Daoy (cell line): ENCODE measurements at places on chromosomes 6 and 20. TPM values are rescaled to one million over a fixed set of nuclear protein-coding genes. Genes with fewer than 3 reads are reported as not detected.

GRCh38 chr6:134555672-134556071 lies 237.8 kb upstream of the SGK1 start:
- DNase-seq, result no peak

- no peak for DNase-seq
These were observed 72.0 kb downstream of the TTLL2 start for GRCh38 chr6:167396659-167397490.

GRCh38 chr20:47278907-47279348 lies 77.6 kb downstream of the ZMYND8 start:
- peak; percentile 32 for DNase-seq

SLC35F1 gene
- 0.17 and 0.77 TPM in 2 replicates for total RNA-seq

GRCh38 chr6:2658788-2659187 lies 91.9 kb downstream of the MYLK4 start:
- peak; percentile 30 for DNase-seq

NR2E1 gene
- total RNA-seq, result 1.6 and 2.1 TPM in 2 replicates

DNA sequence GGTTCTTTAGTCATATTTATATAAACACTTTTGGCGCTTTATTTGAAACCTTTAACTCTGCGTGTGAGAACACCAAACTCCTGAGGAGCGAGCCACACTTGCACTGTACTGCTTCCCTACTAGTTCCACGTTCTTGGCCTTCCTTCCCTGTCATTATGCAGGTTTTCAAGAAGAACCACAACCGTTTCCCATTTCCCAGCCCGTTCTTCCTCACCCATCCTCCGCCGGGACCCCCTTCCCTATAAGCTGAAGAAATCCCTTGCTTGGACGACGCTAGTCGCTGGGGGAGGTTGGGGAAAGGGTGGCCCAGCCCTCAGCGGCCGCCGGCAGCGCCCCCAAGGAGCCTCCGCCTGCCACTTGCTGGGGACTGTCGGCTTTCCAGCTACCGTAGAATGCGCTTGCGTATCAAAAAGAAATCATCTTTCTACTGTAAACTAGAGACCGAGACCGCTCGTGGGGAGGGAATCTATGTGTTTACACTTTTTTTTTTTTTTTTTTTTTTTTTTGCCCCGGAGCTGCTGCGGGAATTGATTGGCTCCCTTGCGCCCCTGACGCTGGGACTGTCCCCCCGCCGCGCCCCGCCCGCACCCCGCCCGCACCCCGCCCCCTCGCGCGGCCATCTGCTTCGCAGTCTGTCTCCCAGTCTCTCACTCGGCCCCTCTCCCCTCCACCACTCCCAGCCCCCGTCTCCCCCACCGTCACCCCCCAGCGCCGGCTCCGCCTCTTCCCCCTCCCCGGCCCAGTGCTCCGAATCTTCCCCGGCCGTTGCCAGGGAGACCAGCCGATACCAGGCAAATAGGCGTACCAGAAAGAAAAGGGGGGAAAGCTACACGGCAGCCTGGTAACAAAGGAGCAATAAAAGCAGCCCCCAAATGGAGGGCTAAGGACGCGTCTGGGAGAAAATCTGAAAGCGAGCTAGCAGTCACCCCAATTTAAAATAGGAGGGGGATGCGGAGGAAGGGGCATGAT lies 2.3 kb upstream of the MARCKS start:
- DNase-seq, result peak; percentile 91

FOXF2 gene
- total RNA-seq, result 1.6 and 2.7 TPM in 2 replicates

DEFB132 gene
- not detected in 2 replicates for total RNA-seq

GRCh38 chr6:25927178-25927577 lies 3.3 kb downstream of the SLC17A2 start:
- DNase-seq, result no peak

- DNase-seq, result no peak
These were observed 407.1 kb upstream of the MARCKS start for GRCh38 chr6:113450061-113450465.

- DNase-seq, result peak; percentile 45
These were observed 8.0 kb downstream of the SLC17A3 start for GRCh38 chr6:25866011-25866410.

DNA sequence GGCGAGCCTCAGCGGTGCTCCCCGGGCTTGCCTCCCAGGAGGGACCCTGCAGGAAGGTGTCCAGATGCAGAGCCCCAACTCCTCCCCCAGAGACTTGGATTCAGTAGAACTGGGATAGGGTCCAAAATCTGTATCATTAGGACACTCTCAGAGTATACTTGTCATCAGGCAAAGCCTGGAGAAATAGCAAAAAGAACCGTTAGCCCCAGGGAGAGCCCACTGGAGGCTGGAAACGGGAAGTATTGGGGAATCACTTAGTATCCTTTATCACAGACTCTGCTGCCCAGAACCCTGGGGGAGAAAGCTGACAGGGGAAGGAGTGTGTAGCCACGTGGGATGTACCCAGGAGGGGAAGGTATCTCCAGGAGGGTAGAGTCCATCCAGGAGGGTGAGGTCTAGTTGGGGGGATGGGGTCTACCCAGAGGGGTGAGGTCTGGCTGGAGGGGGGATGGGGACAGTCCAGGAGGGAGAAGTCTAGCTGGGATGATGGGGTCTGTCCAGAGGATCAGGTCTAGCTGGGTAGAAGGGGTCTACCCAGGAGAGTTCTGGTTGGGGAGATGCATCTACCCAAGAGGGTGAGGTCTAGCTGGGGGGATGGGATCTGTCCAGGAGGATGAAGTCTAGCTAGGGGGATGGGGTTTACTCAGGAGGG lies 107.2 kb downstream of the LY86 start:
- DNase-seq, result no peak

DNA sequence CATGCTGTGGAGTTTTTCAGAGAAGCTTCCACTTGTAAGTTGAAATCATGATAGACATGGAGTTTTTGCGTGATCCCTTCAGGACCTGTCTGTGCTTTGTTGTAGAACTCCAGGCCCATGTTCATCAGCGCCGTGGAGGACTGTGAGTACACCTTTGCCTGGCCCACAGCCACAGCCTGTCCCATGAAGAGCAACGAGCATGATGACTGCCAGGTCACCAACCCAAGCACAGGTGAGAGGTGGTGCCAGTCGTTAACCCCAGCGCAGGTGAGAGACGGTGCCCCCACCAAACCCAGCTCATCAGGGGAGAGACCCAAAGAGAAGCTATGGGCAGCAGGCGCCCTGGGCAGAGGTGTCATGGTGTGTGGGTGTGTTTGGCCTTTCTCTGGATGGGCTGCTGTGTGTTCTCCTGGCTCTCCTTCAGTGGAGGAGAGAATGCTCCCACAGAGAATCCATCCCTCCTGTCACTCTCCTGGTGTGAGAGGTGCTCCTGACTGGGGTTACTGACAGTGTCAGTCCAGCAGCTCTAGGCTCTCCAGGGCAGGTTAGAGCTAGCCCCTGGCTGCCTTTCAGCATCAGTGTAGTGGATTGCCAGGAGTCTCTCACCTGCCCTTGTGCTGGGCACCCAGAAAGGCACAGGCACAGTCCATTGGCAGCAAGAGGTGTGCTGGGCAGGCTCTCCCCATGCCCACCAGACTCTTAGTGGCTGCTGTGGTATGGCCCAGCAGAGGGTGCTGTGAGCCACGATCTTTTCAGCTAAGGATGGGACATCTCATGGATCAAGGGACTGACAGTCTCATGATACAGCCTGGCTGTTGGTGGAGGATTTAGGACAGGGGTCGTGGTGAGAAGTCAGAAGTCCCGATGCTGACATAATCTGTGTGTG lies 49.6 kb upstream of the SLC22A1 start:
- DNase-seq, result no peak

TBXT gene
- total RNA-seq, result 0.57 TPM in 1 of 2 replicates, not detected in the other

SLC4A11 gene
- 0.34 and 0.57 TPM in 2 replicates for total RNA-seq

ATP6V1G2 gene
- total RNA-seq, result 1.5 TPM in 1 of 2 replicates, not detected in the other

GUCA1A gene
- not detected in 2 replicates for total RNA-seq

GRCh38 chr20:49380337-49380780 lies 102.1 kb downstream of the KCNB1 start:
- no peak for DNase-seq

GRCh38 chr20:53800883-53801604 lies 207.4 kb upstream of the ZNF217 start:
- no peak for DNase-seq

DNA sequence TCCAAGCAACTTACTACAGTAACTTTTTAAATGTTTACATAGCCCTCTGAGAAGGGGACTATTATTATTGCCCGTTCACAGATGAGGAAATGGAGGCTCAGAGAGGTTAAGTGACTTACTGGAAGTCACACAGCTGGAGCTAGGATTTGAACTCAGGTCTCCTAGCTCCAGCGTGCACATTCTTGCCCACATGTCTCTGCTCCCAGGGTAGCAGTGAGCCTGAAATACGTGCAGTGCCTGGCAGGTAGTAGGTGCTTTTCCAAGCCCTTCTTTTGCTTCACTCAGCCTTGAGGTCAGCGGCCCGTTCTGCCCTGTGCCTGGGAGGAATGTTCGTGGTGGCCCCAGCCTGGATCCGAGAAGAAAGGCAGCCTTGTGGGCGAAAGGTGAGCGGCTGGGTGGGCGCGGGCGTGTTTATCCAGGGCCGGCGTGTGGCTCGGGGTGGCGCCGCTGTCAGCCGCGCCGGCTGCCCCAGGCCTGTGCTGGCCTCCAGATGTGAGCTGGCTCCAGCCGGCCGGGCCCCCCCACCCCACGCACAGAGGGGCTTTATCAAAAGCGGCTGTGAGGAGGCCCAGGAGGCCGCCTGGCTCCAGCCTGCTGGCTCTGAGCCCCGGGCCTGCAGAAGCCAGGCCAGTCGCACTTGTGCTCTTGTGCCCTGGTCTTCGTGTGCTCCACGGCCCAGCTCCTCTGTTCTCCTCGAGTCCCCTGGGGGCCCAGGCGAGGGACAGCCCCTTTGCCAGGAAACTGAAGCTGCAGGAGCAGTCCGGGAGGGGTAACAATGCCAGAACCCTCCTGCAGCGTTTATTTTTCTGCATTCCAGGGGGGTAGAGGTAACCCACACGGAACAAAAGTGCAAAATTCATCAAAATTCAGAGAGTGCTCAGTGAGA lies 58.1 kb downstream of the UBE2V1 start:
- peak; percentile 82 for DNase-seq

SNAP25 gene
- 0.09 and 0.80 TPM in 2 replicates for total RNA-seq

GRCh38 chr6:135379647-135380046 lies 117.9 kb downstream of the AHI1 start:
- DNase-seq, result no peak

GRCh38 chr6:107653183-107653580 lies 163.3 kb downstream of the SOBP start:
- DNase-seq, result no peak

DNA sequence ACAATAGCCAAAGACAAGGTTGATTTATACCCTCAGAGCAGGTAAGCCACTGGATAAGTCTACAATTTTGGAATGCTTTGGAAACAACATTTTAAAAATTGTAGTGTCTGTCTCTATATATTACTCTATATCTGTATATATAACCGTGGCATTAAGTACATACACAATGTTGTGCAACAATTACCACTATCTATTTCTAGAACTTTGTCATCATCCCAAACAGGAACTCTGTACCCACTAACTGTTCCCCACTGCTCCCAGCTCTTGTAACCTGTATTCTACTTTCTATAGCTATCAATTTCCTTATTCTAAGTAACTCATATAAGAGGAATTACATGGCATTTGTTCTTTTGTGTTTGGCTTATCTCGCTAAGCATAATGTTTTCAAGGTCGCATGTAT lies 78.2 kb upstream of the ASCC3 start:
- DNase-seq, result no peak

DNA sequence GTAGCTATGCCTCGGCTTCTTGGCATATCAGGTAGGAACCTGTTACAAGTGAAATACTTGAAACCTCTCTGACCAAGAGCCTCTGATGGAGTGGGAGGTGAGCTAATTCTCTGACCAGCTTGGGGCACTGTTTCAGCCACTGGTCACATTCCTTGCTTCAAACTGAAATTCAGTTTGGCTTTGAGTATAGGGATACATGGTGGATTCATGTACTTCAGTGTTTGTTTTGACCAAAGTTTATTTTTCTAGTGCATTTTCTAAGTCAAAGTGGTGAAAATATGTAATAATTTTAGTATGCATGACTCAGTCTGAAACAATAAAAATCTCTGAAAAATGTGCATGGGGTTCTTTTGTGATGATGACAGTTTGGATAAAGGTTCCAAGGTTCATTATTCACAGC lies 18.6 kb downstream of the TTPAL start:
- DNase-seq, result no peak

CALHM6 gene
- 6.0 and 11.7 TPM in 2 replicates for total RNA-seq

GRCh38 chr6:1625794-1626435 lies 16.2 kb downstream of the FOXC1 start:
- DNase-seq, result no peak

DNA sequence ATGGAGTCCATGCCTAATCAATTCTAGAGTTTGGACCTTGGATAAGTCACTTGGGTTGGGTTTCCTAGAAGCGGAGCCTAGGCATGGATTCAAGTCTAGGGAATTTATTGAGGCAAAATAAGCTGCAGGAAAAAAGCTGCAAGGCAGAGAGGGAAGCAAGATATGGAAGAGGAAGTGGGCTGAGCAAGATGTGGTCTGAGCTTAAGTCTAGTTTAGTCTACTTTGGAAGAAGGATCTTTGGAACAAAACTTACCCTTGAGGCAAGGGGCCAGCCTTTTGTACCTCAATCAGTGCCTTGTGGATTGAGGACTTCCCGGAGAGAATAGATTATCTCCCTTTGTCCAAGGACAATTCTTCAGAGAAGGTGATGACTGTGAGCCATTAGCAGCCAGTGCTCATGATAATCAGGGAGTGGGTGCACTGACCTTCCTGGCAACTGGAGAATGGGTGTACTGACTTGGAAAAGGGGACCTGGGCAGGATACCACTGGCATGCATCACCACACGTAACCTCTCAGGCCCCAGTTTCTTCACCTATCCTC lies 10.9 kb downstream of the ZSCAN9 start:
- DNase-seq, result no peak

GRCh38 chr6:86016567-86016966 lies 373.9 kb upstream of the SYNCRIP start:
- no peak for DNase-seq

- DNase-seq, result no peak
These were observed 431.4 kb upstream of the RUNX2 start for GRCh38 chr6:44896701-44897100.

DNA sequence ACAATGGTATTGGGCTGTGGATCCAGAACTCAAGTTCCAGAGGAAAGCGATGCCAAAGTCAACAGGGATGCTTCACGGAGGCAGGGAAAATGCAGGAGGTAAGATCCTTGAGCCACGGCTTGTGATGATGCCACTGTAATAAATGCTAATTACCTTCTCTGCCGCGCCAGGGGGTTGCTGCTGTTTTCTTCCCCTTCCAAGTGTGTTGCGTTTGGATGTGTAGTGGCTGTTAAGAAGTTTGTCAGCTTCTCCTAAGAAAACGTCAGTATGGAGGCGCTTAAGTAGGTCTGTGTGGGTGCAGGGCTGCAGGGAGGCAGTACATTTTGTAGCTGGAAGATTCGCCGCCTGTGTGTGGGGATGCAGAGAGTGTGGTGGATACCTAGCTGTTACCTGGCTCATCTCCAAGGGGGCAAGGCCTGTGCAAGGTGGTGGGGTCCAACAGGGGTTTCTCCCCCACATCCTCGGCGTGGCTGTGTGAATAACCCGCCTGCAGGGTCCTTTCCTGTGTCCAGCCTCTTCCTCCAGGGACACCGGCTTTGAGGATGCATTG lies 318.7 kb downstream of the CDH4 start:
- DNase-seq, result no peak

- DNase-seq, result no peak
These were observed 129.0 kb downstream of the KIF16B start for GRCh38 chr20:16444057-16444777.

GRCh38 chr6:81633391-81633790 lies 119.1 kb downstream of the TENT5A start:
- no peak for DNase-seq

B3GAT2 gene
- 0.29 TPM in 1 of 2 replicates, not detected in the other for total RNA-seq
